ENCODE measurements at places on chromosomes 1 and 21.

GRCh38 chr21:43867948-43868347 is 2.9 kb downstream of the AGPAT3 start:
- DNase-seq: no peak

DNA sequence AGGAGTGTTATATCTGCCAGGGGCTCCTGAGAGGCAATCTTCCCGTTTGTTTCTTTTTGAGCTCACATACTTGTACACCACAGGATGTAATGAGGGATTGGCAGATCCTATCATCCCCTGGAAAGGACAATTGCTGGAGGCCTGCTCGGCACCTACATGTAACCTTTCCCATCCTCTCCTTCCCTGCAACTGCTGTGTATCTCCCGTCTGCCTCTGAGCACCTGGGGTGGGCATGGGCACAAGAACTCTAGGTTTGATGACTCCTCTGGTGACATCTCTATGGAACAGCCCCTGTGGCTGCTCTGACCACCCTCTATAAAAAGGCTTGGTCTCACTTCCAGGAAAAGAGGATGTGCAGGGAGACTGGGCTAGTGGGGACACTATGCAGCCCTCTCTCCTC is 25.0 kb upstream of the SMIM12 start:
- DNase-seq: no peak

GRCh38 chr1:104646233-104646632 is 896.5 kb downstream of the AMY1C start:
- no peak for DNase-seq

- no peak for DNase-seq
Observed at GRCh38 chr1:86352086-86352485, 44.0 kb downstream of the ODF2L start.

GRCh38 chr1:211478801-211479578 is 13.0 kb downstream of the RD3 start:
- DNase-seq: no peak
